ENCODE measurements at places on chromosomes 1 and 21.

DNA sequence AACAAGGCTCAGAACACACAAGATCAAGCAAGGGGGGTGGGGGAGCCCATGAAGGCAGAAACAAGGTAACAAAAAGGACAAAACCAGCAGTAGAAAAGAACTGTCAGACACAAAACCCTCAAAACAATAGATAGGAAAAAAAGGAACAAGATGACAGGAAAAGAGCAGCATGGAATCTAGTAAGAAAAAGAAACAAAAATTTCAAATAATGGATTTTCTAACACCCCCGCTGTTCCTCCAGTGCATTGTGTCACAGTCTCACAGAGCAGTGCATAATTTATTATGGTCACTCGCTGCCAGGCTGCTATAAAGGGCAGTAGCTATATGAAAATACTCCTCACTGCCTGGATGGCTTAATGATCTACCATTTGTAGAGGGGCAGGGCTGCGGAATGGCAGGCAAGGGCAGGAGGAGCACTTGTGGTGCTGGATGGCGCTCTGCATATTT, 567.9 kb downstream of the DPYD start:
- no peak for DNase-seq

- no peak for DNase-seq
Observed at GRCh38 chr21:36125512-36126207, 9.2 kb upstream of the CBR3 start.

DNA sequence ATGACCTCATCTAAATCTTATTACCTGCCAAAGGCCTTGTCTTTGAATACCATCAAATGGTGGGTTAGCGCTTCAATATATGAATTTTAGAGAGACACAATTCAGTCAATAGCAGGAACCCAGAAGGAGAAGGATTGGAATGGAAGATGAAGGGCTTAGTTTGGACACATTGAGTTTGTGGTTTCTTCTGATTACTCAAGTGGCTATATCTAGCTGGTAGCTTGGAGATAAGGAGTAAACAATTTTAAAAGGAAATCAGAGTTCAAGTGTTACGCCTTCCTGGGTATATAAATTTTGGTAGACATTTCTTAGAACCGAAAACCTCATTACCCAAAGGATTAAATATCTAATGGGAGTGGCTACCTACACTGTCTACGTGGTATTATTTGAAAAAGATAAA, 80.2 kb downstream of the RGS2 start:
- DNase-seq = no peak

DNA sequence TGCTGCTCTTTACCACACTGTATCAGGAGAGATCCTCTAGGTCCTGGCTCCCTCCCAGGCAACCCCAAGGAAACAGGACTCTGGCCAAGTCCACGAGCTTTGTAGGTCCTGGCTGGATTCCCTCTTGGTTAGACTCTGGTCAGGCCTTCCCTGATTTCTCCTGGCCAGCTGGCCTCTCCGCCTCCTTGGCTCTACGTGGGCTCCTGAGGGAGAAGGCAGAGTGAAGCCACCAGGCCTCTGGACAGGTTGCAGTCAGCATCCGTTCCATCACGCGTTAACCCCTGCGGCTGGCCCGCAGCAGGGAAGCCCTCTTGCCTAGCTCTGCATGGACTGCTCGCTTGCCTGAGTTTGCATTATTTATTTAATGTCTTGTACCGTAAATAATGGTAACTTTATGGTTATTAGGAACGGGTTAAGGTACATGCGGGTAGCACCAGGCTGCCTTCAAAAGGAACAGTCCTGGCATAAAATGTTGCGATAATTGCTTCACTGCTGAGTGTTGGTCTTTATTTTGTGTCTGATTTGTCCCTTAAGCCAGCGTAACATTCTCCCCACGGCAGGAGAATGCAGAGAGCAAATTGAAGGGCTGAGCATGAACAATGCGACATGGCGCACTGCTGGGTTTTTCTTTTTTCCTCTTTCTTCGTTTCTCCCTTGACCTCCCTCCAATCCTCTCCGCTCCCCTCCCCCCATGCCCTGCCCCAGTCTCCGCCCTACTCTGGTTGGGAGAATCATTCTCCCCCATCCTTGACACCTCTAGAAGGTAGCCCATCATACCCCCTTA, 100.3 kb downstream of the RNF220 start:
- DNase-seq = no peak

GRCh38 chr1:151613282-151613780, 1.5 kb downstream of the SNX27 start:
- no peak for DNase-seq

GRCh38 chr1:88179943-88180342, 504.1 kb upstream of the PKN2 start:
- no peak for DNase-seq

DNA sequence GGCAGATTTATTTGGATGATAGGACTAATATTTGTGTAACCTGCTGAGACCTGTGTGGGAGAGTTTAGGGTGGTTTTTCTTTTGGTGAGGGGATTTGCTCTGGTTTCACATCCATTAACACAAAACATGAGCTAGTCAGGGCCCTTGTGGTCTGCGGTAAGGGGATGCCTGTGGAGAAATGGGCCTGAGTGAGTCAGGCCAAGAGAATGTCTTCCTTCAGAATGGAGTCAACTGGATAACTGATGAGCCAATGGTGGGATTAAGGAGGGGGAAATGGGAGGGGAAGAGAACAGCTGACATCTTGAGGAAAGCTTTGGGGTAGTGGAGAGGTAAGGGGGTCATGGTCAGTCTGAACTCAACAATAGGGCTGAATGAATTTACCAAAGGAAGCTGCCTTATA, 13.9 kb downstream of the WNT2B start:
- no peak for DNase-seq

DNA sequence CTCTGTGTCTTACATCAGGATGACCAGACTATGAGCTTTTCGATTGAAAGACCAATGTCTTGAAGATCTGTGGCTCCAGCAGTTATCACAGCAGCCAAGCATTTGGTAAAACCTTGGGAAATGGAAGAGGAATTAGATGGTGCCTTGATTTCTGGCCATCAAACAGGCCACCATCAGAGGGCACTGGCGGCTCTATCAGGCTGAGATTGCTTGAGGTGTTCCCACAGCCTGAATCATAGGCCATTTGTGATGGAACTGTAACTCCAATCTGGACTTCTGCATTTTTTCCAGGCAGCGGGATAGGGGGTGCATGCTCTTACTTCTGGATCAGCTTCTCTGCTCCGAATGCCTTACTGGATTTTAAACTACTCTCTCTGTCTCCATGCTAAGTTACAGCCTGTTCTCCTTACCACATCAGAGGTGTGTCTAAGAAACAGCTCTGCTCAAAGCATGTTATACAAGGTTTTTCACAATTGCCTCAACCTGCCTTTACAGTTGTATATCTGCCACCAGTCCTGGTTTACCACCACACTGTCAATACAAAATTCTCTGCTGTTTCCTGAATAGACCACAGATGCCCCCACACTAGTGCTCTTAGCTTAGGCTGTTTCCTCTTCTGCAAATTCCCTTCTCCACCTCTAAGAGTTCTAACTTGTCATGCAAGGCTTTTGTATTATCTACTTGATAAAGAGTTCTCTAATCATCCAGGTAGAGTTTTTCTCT, 180.9 kb downstream of the PTGER3 start:
- no peak for DNase-seq

- no peak for DNase-seq
Observed at GRCh38 chr1:26524181-26524580, 5.4 kb upstream of the RPS6KA1 start.

DNA sequence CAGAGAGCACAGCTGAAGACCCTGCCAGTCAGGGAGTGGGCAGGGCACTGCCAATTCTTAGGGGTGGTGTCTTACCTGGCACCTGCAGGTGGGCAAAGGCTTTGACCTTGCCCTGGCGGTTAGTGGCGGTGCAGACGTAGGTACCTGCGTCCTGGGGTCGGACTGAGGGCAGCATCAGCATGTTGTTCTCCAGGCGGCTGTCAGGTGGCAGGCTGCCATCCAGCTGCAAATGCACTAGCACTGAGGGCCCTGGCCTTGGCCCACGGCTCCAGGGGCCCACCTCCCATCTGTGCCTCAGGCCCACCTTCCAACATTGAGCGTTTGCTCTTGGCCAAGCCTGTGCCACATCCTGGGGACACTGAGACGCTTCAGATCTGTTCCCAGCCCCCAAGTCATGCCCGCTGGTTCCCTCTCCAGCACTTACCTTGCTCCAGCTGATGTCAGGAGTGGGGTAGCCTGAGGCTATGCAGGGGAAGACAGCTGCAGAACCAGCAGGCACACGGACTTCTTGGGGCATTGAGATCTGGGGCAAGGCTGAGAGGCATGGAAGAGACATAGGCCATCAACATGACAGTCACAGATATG, 21.4 kb downstream of the LDLRAD2 start:
- no peak for DNase-seq

DNA sequence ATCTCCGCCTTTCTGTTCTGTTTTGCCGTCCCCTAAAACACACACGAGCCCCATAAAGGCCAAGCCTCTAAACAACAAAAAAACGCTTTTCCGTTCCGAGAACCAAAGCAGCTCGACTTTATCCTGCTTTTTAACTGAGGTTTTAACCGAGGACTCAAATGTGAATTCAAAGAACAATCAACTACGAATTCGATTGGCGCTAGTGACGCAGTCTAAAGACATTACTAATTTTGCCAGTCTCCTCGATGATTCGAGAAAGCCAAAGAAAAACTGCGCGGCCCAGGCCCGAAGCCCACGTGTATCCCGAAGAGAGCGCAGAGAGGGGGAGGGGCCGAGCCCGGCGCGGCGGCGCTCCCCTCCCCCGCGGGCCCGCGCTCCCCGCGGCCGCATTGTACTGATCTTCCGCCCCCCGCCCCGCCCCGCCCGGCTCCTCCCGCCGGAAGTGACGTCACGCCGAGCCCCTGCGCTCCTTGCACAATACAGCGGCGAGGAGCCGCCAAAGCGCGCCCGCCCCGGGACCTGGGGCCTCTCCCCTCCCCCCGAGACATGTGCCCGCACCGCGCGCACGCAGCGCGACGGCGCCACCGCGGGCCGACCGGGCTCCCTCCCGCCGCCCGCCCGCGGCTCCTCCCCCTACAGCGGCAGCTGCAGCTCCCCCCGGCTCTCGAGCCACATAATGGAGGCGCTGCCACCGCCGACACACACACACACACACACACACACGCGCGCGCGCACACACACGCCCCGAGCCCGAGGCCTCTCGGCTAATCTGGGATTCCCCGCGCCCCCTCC, 1.4 kb downstream of the HNRNPU start:
- DNase-seq = peak; percentile 94

DNA sequence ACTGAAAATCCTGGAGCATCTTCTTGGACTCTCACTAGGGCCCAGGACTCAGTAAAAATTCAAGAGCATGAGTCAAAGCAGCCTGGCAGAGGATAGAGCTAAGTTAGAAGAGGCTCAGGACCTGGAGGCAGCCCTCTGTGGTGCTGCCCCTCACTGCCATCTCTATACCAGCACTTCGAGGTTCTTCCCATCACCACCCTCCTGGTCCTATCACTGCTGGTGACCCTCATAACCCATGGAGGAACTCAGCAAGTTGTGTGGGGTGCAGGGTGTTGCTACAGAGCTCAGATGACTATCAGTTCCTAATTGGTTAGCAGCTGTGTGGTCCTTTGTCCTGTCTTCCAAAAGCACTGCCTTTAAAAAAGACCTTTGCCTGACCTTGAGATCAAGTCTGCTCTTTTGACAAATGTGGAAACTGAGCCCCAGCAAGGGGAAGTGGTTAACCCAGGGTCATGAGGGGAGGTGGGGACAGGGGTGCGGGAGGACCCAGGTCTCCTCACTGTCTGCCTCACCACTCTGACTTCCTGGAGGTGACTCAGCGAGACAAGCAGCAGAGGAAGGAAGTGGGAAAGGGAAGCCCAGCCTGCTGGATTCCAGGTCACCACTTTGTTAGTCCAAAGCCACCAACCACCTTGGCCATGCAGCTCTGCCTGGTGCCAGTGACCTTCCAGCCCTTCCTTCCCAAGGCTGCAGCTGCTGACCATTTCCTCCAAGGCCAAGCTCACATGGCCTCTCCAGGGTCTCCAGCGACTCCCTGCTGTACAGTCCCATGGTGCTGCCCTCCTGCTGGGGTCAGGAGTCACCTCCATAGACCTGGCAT, 199.4 kb upstream of the EDN2 start:
- no peak for DNase-seq

DNA sequence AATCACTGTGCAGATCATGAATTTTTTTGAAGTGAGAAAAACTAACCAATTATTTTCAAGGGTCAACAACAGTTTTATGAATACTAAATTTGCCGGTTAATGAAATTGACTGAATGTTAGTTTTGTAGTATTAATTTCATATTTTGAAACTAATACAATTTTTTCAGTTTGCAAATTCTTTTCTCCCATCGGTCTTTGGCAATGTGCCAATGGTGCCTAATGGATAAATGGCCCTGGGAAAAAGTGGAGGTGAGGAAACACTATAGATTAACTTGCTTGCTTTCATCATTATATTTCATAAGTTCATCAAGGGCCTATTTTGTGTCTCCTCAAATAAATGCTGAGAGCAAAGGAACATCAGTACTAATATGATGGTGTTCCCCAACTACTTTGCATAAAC, 4.1 kb downstream of the C1orf141 start:
- DNase-seq = no peak

DNA sequence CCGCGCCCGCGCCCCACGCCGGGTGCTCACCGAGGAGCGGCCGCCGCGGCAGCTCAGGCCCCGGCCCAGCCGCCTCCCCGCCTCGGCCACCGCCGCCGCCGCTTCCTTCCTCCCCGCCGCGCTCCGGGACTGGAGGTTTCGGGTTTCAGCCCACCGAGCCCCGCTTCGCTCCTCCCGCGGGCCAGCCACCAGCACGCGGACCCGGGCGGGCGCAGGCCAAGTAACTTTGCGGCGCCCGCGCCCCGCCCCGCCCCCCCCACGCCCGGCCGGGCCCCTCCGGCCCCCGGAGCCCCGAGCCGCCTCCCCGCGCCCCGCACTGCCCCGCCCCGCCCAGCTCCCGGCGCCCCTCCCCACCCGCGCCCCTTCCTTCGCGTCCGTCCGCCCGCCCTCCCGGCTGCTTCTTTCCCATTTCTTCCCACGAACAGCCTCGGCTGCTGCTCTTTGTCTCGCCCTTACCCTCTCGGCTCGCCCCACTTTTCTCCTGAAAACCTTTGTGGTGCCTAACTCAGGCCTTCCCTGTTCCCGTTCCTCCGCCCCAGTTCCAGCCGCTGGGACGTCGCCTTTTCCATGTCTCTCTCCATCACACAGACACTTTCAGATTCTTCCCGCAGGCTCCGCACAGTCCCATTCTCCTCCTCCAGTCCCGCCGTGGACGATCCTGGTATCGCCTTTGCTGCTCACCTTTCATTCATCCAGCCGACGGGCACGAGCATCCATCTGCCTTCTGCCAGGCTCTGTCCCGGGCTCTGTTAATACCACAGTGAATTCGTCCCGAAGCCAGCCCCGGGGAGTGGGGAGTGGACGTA, at the start of gene GPR161:
Gene GPR161, minus strand, starts transcription at position 222 of the 806 bp plus-strand sequence. CDS start 32,080 bp downstream, outside the sequence.
- no peak for DNase-seq

Data from stimulated activated CD4-positive, alpha-beta T cell treated with anti-CD3 and anti-CD28 coated beads, Interleukin-15, amount 100 ng/mL, for 48 hours (primary cell).